ENCODE measurements at places on chromosomes 7 and 10.

DNA sequence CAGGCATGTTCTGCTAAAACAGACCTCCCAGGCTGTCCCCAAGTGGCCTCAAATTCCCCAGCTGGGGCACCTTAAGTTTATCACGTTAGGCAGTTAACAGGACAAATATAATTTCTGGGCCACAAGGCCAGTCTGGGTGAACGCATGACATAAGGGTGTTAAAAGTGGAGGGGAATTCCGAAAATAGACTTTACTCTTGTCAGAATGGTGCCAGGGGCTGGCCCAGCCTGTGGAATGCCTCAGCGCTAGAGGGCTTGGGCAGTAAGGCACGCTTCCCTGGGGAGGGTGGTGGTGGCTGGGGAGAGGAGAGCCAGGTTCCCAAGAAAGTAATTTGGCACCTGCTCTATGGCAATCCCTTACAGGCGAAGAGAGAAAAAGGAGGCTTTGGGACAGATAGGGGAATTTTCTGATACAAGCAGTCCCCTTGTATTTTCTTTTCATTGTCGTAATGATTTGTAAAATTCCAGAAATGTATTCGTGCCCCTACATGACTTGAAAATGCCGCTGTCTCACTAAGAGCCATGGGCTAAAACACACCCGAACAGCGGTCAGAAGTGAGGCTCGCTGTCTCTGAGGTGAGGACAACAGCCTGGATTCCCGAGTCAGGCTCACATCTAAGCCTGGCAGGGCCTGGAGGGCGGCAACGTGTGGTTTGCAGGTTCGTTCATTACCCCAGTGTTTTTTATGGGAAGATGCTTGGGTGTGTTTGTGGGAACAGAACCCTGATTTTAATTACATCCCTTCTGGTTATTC is 463.2 kb upstream of the GALNT17 start:
- DNase-seq = no peak

GRCh38 chr7:141676618-141677017 is 25.3 kb downstream of the DENND11 start:
- DNase-seq = no peak

DNA sequence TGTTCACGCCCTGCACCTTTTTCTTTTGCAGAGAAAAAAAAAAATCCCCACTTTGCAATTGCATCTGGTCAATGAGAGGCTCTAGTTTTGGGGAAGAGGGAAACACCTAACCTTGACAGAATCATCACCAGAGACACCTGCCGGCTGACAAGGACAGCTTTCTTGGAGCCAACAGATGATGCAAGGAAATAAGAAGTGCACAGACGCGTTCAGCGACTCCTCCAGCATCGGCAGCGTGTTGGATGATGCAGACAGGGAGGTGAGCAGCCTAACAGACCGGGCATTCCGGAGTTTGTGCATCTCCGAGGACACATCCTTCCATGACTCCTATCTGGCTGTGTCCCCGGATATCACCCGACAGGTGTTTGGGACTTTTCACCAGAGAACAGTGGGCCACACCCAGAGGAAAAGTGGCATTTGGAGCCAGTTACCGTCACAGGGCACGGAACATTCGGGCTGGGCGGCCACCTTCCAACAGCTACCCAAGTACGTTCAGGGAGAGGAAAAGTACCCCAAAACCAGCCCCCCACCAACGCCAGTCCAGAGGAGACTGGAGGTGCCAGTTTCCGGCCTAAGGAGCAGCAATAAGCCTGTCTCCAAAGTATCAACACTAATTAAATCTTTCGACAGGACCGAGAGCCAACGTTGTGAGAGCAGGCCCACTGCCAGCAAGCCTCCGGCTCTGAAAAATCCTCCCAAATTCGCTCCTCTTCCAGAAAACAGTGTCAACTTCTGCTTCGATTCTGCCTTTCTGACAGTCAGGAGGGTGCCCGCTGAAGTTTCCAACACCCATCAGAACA is 23.6 kb downstream of the C10orf71 start:
- no peak for DNase-seq

DNA sequence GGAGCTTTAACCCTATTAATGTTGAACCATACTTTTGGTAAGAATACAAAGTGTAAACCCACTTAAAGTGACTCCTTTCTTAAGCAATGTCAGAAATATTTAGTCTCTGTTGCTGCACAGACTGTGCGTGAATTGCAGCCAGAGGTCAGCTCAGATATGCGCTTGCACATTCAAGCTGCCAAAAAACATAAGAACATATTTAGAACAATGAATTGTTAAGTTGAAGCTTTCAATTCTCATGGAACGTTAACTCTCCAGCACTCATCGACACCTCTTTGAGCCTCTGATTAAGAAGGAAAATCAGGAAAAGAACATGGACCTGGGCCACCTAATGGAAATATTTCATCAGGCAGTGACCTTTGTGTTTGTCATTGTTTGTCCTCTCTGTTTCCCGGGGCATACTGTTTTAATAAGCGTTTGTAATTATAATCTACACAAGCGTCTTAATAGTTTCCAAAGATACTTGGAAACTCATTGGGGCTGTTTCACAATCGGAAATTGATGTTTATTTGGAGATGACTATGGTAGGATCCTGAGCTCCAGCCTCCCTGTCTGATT is 193.0 kb upstream of the CELF2 start:
- no peak for DNase-seq

DNA sequence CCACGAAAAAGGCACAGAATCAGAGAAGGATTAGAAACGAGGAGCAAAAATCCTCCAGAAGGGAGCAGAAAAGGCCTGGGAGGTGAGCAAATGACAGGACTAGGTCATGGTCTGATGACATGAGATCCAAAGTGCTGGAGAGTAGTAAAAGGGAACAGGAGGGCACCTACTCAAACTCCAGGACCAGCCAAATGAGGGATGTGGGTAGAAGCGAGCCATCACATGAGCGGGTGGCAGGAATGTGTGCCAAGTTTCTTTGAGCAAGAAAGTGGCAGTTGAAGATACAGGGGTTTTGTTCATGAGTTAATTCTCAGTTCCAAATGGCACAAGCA is 112.6 kb downstream of the RNF32 start:
- no peak for DNase-seq

DNA sequence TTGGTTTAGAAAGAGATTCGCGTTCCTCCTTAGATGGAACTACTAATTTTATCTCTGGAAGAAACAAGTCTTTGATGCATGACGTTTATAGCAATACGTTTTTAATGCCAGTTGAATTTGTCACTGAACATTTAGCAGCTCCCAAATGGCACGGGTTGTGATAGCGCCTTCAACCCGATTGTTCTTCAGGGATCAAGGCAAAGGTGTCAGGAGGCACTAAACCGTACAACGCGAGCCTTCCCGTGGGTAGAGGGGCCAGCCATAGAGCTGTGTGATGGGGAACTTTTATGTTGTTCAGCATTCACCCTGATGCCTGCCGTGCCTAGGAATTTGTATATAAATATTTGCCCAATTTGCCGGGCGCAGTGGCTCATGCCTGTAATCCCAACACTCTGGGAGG is 3.4 kb downstream of the GET4 start:
- no peak for DNase-seq

DNA sequence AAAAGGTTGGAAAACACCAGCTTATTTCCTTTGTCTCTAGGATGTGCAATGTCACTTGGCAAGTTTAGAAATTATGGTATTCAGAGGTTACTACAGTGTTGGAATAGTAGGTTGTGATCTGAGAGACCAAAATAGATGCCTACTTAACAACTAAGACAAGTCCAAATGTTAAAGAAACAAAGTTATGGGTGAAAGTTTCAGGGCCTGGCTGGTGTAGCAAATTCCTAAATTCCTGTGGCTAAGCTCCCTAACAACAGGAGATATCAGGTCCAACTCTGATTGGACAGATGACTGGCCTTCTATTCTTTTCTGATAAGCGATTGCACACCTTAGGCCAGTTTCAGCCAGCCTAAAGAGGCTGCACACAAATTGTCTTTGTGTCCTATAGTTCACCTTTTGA is 873.5 kb downstream of the REEP3 start:
- DNase-seq = no peak

DNA sequence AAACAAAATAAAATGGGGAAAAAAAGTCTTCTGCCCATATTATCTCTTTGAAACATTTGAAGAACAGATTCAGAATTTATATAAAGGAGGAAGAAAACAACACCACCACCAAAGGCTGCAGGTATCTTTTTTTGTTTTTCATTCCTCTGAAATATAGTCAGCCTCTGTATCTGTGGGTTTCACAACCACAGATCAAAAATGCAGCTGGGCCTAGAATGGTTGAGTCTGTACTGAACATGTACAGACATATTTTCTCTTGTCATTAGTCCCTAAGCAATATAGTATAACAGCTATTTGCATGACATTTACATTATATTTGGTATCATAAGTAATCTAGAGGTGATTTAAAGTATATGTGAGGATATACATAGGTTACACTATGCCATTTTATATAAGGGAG is 559.7 kb upstream of the LRRN3 start:
- DNase-seq = no peak

- no peak for DNase-seq
Measured at GRCh38 chr10:116730464-116731260, 11.7 kb downstream of the HSPA12A start.

DNA sequence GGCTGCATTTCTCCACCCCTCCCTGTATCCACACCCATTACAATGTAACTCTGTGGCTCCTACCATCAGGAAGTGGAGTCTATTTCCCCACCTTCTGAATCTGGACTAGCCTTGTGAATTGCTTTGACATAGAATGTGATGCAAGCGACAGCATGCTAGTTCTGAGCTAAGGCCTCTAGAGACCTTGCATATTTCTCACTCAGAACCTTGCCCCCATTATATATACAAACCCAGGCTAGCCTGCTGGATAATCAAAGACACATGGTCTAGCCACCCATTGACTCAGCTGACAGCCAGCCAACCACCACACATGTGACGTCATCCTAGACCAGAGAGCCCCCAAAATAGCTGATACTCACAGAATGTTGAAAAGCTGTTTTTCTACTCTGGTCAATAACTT is 77.9 kb downstream of the CCDC71L start:
- DNase-seq = no peak

DNA sequence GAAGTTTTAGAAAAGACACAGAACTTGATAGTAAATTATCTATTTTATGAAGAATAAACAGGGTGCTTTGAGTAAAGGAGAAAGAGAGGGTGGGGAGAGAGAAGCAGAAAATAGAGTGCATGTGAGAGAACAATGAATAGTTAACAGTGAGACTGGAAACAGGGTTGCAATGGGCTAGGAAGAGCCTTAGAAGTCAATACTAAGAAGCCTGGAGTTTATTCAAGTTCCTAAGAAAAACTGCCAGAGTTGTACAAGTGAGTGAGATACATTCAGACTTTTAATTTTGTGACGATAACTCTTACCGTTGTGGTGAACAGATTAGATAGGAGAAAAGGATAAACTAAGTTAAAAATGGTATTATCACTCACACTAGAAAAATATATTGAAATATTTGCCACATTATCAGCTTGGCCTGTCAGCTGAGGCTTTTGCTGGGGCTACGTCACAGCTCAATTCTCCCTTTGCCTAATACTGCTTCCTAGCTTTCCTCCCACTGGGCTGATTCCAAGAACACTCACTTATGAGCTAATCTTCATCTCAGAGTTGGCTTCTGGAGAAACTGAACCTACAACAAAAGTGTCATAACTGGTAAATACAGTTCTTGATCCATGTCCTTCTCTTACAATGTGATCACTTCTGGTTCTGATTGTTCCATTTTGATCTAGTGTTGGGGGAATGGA is 92.7 kb downstream of the SEMA3D start:
- no peak for DNase-seq

DNA sequence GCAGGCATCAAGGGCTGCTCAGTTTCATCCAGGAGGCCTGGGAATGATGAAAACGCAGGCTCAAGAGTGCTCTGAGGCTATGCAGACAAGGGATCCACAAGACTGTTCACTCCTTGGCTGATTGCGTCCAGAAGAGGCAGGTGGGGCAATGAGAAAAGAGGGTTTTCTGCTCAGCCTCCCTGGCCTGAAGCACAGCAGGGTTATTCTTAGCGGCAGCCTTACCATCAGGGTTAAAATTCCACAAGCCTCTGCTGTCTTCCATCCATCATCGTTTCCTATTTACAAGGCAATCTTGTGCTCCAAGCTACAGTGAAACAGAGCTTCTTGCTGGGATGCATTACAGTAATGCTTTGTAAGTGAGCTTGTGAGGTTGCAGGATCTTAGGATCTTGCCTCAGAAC is 129.4 kb upstream of the SHH start:
- DNase-seq = no peak

DNA sequence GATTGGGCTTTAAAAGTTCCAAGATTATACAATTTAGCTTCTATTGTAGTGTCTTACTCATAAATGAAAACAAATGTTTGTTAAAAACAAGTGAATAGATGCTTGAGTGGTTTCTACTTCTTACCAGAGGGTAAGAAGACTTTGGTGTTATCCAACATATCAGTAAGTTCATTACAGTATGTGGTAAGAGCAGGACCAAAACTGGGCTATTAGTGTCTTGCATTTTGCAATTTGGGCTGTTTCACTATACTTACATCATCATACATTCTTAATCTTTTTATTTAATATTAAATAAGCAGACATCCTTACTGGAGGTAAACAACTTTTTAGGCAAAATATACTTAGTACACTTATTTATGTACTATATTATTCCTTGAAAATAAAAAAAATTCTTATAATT is 248.4 kb upstream of the HGF start:
- DNase-seq = no peak

Data from OCI-M1 (cell line).